Motor neuron (in vitro differentiated cells): ENCODE measurements at places on chromosomes 4 and X.

DNA sequence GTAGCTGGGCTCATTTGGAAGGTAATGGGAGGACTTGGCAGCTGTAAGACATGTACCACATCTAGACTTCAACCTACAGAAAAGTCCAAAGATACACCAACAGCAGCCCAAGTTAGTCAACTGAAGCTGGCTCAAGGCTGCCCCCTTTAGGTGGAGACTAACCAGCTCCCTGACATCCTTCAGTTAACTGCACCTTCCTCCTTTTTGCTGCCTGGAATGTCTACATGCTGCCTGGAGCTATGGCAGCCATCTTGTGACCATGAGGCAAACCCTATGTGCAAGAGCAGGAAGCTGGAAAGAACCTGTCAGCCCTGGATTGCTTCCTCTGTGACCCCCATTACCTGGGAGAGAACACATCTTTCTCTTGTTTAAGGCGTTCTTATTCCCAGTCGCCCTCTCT, 25.8 kb downstream of the ARSD start:
- no peak for ATAC-seq

DNA sequence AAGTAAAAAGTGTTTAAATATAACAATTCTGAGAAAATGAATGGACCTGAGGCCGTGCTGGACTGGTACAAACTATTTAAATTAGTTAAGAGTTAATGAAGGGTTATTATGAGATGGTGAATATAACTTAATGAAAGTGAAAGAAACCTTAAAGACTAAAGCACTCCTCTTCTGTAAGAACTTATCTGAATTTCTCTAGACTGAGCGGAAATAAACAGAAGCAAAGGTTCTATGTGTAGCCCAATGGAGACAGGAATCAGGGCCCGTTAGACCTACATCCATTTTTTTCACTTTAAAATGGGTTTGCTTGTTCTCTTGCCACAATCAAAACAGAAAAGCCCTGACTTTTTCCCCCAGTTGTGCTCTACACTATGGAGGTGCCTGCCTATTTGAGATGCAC, 14.9 kb downstream of the AMMECR1 start:
- ATAC-seq: no peak

DNA sequence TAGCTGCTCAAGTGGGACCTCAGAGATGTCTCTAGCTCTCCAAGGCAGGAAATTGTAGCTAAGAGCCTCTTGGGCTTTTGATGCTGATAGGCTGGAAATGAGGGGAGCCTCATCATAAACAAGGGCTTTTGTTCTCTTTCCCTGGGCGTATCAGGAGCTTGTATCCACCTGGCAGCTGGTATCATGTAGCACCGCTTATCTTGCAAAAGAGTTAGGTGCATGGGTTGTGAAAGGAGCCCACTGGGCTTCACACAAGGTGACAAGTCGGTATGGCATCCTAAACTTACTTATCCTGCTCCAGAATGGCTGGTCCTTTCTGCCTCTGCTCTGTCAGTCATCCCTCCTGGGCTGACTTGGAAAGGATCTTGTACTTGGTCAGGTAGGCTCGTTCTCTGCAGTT, 565.8 kb downstream of the GRXCR1 start:
- ATAC-seq: no peak

DNA sequence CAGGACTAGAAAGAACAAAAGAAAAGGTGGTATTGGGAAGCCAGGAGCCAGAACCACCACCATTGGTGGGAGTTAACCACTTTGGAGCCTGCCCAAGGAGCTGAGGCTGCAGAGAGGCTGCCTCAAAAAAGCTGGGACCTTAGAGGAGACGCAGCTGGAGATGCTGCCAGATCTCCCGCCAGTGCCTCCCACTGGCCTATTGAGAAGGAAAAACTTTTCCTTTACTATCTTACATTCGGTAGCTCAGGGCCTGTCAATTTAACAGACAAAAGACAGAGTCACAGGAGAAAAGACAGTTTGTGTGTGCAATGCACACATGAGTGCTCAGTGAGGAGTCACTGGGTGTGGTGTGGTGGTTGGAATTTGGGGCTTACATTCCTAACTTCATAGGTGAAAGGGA, 52.4 kb upstream of the HPSE start:
- ATAC-seq: peak; percentile 55

GRCh38 chrX:3286196-3286945, 60.1 kb downstream of the MXRA5 start:
- no peak for ATAC-seq
